ENCODE measurements at places on chromosomes 3 and 15. TPM values are rescaled to one million over a fixed set of nuclear protein-coding genes. Genes with fewer than 3 reads are reported as not detected.

DNA sequence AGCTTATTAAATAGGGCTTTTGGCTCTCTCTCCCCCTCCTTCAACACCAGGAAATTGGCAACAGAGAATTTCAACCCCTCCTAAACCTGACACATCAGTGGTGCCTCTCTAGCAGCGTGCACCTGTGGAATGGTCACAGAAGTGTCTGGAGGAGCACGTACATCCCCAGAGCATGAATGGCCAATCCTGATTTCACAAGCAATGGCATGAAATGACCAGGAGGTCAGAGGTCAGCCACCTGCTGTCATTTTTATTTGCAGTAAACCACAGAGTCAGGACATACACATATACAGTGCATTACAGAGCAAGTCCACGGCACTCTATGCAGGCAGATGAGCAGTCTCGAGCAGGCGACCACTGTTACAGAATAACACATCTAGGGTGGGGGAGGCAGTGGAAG, 25.1 kb upstream of the ETV5 start:
- H3K4me3 ChIP-seq = no peak overlapping the region
- no peaks in the 10 kb centered on the region for H3K36me3 ChIP-seq
- no peak overlapping the region for H3K27ac ChIP-seq
- peaks cover 11% of the 10 kb centered on the region for H3K4me1 ChIP-seq
- H3K27me3 ChIP-seq = no peaks in the 10 kb centered on the region
- DNase-seq = no peak

HCLS1 gene
- 14.2 TPM for total RNA-seq

DNA sequence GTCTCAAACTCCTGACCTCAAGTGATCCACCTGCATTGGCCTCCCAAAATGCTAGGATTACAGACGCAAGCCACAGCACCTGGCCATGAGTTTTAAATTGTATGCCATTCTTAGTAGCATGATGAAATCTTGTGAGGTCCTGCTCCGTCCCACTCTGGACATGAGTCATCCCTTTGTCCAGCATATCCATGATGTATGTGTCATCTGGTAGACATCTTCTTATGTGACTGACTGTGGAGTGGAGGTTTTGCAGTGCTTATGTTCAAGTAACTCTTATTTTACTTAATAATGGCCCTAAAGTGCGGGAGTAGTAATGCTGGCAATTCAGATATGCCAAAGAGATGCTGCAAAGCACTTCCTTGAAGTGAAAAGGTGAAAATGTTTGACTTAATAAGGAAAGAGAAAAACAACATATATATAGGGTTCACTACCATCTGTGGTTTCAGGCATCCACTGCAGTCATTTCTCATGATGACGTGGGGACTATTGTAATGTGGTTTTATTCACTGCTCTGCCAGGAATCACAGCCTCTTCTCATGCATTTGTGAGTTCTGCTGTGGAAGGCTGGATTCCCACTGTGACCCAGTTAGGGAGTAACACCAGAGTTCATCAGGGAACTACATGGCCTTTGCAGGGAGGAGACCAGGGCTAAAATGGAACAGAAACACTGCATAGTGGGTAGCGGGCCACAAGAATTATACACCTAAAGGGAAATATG, 204.6 kb upstream of the STRIT1 start:
- no peaks in the 10 kb centered on the region for H3K27me3 ChIP-seq
- no peak overlapping the region for H3K4me3 ChIP-seq
- DNase-seq = no peak
- no peaks in the 10 kb centered on the region for H3K36me3 ChIP-seq

GRCh38 chr3:109924196-109924595, 586.9 kb upstream of the DPPA4 start:
- H3K27ac ChIP-seq = no peak overlapping the region
- DNase-seq = no peak
- H3K36me3 ChIP-seq = no peaks in the 10 kb centered on the region
- H3K4me1 ChIP-seq = no peaks in the 10 kb centered on the region
- H3K4me3 ChIP-seq = no peak overlapping the region

ITIH3 gene
- 0.49 TPM for total RNA-seq

Measured in pancreas (tissue), 10 donors.